Endodermal cell (in vitro differentiated cells): ENCODE measurements at places on chromosomes 13 and 19. TPM values are rescaled to one million over a fixed set of nuclear protein-coding genes. Genes with fewer than 3 reads are reported as not detected.

Gene ZNF560
- not detected in 3 replicates for total RNA-seq

Gene TMEM145
- 0.38 to 12.8 TPM (median 1.0 TPM) in 3 replicates for total RNA-seq

Gene VSTM2B
- 0.18 TPM in 1 of 2 replicates, not detected in the other for total RNA-seq

Gene RGL3
- total RNA-seq = 125 to 150 TPM (median 130 TPM) in 3 replicates

Gene ACP7
- total RNA-seq = 0.29 TPM in 1 of 2 replicates, not detected in the other

Gene JAK3
- 3.2 to 5.2 TPM (median 3.6 TPM) in 3 replicates for total RNA-seq

GRCh38 chr13:114010401-114011101 is 36.7 kb upstream of the C13orf46 start:
- H3K27ac ChIP-seq = no peak overlapping the region
- H3K27me3 ChIP-seq = no peaks in the 10 kb centered on the region
- no peak for DNase-seq
- H3K36me3 ChIP-seq = no peaks in the 10 kb centered on the region
- H3K4me3 ChIP-seq = no peak overlapping the region

GRCh38 chr19:45142726-45143110 is 18.1 kb downstream of the NKPD1 start:
- DNase-seq = no peak
- H3K4me1 ChIP-seq = no peaks in the 10 kb centered on the region
- H3K36me3 ChIP-seq = peaks cover 22% of the 10 kb centered on the region
- H3K27me3 ChIP-seq = no peaks in the 10 kb centered on the region
- no peak overlapping the region for H3K27ac ChIP-seq

DNA sequence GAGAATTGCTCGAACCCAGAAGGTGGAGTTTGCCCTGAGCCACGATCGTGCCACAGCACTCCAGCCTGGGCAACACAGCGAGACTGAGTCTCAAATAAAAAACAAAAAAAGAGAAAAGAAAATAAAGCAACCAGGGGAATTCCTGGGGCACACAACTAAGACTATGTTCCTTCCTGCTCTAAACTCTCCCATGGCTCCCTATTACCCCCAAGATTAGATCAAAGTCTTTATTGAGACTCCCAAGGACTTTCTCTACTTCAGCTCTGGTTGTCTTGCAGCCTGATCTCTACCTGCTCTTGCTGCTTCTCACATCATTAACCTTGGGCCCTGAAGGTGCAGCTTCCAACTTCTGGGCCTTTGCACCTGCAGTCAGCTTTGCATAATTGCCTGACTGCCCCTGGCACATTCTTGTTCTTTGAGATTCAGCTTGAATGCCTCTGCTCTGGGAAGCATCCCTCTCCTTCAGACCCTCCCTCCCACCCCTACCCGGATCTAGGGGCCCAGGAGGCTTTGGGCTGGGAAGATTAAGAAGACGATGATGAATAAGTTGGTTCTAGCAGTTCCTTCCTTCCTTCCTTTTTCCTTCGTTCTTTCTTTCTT is 16.8 kb upstream of the CERS4 start:
- no peak overlapping the region for H3K27ac ChIP-seq
- H3K27me3 ChIP-seq = no peaks in the 10 kb centered on the region
- no peaks in the 10 kb centered on the region for H3K36me3 ChIP-seq
- peak; percentile 72 for DNase-seq
- H3K4me3 ChIP-seq = no peak overlapping the region

DNA sequence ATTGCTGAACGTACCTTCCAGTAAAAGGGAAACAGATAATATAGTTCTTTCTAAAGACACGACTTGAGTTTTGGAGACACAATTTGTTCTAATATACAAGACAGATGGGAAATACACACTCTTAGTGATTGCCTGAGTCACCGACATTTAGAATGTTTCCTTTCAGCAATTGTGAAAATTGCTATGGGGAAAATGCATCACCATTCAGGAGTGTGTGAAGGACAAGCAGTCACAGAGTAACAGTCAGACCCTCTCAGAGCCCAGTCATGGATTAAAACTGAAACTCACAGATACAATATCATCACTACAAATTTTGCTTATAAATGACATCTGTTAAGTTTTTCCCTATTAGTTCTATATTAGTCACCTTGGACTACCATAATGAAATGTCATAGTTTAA is 286.1 kb downstream of the SPRY2 start:
- no peak overlapping the region for H3K4me3 ChIP-seq
- H3K36me3 ChIP-seq = no peaks in the 10 kb centered on the region
- H3K27me3 ChIP-seq = no peaks in the 10 kb centered on the region
- no peak overlapping the region for H3K27ac ChIP-seq
- DNase-seq = no peak
- H3K4me1 ChIP-seq = no peaks in the 10 kb centered on the region

- H3K36me3 ChIP-seq = peaks cover 43% of the 10 kb centered on the region
- H3K4me1 ChIP-seq = no peaks in the 10 kb centered on the region
- DNase-seq = peak; percentile 57
- H3K27me3 ChIP-seq = no peaks in the 10 kb centered on the region
- H3K4me3 ChIP-seq = no peak overlapping the region
- no peak overlapping the region for H3K27ac ChIP-seq
Measured at GRCh38 chr19:57786906-57787305, 17.4 kb downstream of the ZNF586 start.

- no peaks in the 10 kb centered on the region for H3K4me1 ChIP-seq
- H3K27ac ChIP-seq = no peak overlapping the region
- DNase-seq = no peak
- H3K4me3 ChIP-seq = no peak overlapping the region
- no peaks in the 10 kb centered on the region for H3K36me3 ChIP-seq
Measured at GRCh38 chr19:3338541-3339181, 27.7 kb upstream of the NFIC start.

DNA sequence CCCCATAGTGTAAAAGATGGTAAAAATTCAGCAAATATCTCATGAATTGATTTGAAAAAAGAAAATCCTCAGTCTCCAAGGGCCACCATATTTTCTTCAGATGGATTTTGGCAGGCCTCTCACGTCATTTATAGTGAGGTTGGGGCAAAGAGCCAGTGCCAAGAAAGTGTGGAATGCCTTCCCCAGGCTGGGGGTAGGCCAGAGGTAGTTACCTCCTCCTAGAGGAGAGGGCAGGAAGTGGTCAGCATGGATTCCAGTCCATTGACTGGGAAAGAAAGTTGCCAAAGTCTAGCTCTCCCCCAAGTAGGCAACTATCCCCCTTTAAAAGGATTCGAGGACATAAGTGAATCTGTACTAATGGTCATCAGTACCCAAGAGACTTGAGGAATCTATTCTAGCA is 68.4 kb upstream of the KCTD4 start:
- peaks cover 9% of the 10 kb centered on the region for H3K36me3 ChIP-seq
- DNase-seq = no peak
- no peaks in the 10 kb centered on the region for H3K4me1 ChIP-seq
- no peaks in the 10 kb centered on the region for H3K27me3 ChIP-seq
- H3K4me3 ChIP-seq = no peak overlapping the region

GRCh38 chr13:96216543-96216942 is 126.6 kb downstream of the HS6ST3 start:
- H3K27ac ChIP-seq = no peak overlapping the region
- no peaks in the 10 kb centered on the region for H3K27me3 ChIP-seq
- H3K4me1 ChIP-seq = peaks cover 3% of the 10 kb centered on the region
- no peaks in the 10 kb centered on the region for H3K36me3 ChIP-seq
- peak; percentile 54 for DNase-seq
- no peak overlapping the region for H3K4me3 ChIP-seq

GRCh38 chr19:1520203-1520780 is 3.6 kb upstream of the PLK5 start:
- DNase-seq = no peak
- no peaks in the 10 kb centered on the region for H3K36me3 ChIP-seq
- H3K4me1 ChIP-seq = no peaks in the 10 kb centered on the region
- H3K27ac ChIP-seq = no peak overlapping the region

DNA sequence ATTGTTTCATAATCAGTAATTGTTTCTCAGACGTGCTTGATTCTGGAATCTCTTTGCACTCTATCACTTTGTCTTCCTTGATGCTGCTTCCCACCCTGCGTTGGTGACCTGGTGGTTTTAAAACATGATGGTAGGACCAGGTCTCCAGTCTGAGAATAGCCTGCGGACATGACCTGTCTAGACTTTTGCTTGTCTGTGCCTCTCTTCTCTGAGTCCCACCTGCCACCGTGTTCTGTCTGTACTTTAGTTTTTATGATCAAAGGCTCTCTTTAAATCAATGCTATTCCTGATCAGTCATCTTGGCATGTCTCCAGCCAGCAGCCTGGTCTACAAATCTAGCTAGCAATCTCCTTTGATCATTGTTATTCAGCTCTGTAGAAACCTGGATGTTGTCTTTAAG is 933.9 kb downstream of the DIAPH3 start:
- no peak overlapping the region for H3K4me3 ChIP-seq
- no peaks in the 10 kb centered on the region for H3K27me3 ChIP-seq
- H3K4me1 ChIP-seq = peaks cover 6% of the 10 kb centered on the region

DNA sequence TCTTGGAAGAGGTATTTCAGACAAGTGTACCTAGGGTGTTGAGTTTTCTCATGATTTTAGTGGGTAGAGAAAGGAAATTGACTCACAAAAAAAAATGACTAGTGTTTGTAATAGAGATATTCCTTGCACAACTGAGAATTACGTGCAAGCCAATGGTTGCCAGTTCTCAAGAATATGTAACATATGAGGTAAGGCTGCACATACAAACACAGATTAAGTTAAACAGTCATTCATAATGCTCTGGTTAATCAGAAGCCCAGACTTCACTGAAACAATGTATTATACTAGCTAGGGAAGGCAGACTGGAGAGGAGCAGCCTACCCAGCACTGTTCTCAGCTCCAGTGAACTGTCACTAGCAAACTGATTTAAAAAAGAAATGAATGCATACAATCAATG is 418.3 kb downstream of the DIAPH3 start:
- no peaks in the 10 kb centered on the region for H3K36me3 ChIP-seq
- H3K4me1 ChIP-seq = peaks cover 5% of the 10 kb centered on the region
- DNase-seq = no peak
- H3K27ac ChIP-seq = no peak overlapping the region
- H3K4me3 ChIP-seq = no peak overlapping the region

- no peak overlapping the region for H3K27ac ChIP-seq
- H3K36me3 ChIP-seq = no peaks in the 10 kb centered on the region
- DNase-seq = no peak
- H3K4me1 ChIP-seq = no peaks in the 10 kb centered on the region
Measured at GRCh38 chr19:13400296-13400695, 106.0 kb downstream of the CACNA1A start.

- H3K4me3 ChIP-seq = no peak overlapping the region
- no peak overlapping the region for H3K27ac ChIP-seq
- no peaks in the 10 kb centered on the region for H3K4me1 ChIP-seq
- peak; percentile 71 for DNase-seq
Measured at GRCh38 chr19:35959040-35959967, 23.1 kb downstream of the LRFN3 start.

GRCh38 chr13:30453727-30454126 is 12.0 kb downstream of the HMGB1 start:
- no peaks in the 10 kb centered on the region for H3K4me1 ChIP-seq
- peaks cover 4% of the 10 kb centered on the region for H3K36me3 ChIP-seq
- H3K4me3 ChIP-seq = no peak overlapping the region
- H3K27me3 ChIP-seq = no peaks in the 10 kb centered on the region

DNA sequence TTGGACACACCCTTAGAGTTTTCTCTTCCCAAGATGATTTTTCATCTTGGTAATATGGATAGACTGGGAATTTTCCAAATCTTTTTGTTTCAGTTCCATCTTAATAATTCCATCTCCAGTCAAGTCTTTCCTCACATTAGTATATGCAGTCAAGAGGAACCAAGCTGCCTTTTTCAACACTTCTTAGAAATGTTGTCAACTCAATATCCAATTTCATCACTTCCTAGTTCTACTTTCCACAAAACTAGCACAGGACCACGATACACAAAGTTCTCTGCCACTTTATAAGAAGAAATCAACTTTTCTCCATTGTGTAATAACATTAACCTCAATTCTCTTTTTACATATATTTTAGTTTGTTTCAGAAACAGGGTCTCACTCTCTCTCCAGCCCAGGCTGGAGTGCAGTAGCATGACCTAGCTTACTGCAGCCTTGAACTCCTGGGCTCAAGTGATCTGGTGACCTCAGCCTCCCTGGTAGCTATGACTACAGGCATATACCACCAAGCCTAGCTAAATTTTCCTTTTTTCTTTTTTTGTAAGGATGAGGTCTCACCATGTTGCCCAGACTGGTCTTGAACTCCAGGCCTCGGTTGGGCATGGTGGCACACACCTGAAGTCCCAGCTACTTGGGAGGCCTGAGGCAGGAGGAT is 15.5 kb downstream of the ZNF443 start:
- peaks cover 42% of the 10 kb centered on the region for H3K36me3 ChIP-seq
- DNase-seq = no peak
- H3K27ac ChIP-seq = no peak overlapping the region
- no peaks in the 10 kb centered on the region for H3K4me1 ChIP-seq
- H3K4me3 ChIP-seq = no peak overlapping the region

DNA sequence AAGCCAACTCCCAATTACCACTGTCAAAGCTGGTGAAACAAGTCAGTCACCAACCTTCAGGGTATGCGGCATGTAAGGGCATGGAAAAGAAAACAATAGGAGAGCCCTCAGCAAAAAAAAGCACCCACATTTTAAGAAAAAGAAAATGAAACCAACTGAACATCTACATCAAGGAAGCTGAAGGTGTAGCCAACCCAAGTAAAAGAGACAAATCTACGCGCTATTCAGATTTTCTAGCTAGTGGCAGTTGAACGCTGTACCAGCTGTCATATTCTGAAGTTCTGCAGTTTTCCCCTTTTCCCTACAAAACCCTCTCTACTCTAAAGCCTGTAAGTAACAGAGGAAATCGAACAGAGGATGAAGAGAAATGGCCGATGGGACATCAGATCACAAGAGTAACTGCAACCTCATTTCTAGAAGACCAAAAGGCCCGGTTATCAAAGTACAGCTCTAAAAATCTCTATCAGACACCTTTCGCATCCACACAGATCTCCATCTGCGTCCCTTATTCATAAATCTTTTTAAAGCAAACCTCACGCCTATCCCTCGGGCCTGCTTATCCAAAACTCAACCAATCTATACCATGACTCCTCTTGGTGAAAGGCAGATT is 1.4 kb downstream of the MYCBP2 start:
- DNase-seq = no peak
- H3K4me1 ChIP-seq = no peaks in the 10 kb centered on the region
- peaks cover 59% of the 10 kb centered on the region for H3K27me3 ChIP-seq

DNA sequence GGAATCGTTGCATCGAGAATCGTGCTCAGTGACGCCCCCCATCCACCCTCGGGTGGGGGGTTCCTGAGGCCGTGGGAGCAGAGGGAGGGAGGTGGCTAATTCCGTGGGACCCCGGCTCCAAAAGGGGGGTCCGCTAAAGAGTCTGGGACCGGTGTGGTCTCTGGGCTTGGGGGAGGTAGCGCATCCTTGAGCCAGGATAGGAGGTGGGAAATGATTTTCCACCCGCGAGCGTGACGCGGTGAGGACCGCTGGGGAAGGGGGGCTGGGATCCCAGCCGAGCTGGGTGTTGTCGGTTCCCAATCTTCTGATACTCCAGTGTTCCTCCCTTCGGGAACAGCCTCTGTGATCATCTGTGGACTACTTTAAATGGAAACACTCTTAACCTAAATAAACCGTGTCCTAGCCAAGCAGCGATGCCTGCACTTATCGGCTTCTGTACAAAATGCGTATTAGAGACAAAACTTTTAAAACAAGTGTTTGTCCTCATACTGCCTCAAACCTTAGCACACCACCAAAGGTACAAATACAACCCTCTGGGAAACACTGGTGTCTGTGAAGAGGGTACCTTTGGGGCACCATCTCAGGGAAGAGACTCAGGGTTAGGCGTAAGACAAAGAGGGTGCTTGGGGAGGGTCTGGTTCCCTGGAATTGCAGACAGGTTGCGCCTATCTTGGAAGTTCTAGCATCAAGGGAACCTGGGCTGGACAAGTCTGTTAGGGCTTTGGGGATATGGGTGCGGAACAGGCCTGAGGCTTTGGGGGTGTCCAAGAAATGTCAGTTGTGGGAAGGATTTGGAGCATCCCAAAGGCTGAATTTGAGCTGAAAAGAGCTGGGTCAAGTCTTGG is 16.0 kb downstream of the KCNC3 start:
- H3K4me3 ChIP-seq = peak overlapping the region; percentile 67
- peaks cover 10% of the 10 kb centered on the region for H3K27me3 ChIP-seq
- no peaks in the 10 kb centered on the region for H3K36me3 ChIP-seq
- no peak overlapping the region for H3K27ac ChIP-seq
